ENCODE measurements at places on chromosomes 1 and 21.

- no peak for DNase-seq
These were observed 155.2 kb downstream of the NR5A2 start for GRCh38 chr1:200182701-200183100.

DNA sequence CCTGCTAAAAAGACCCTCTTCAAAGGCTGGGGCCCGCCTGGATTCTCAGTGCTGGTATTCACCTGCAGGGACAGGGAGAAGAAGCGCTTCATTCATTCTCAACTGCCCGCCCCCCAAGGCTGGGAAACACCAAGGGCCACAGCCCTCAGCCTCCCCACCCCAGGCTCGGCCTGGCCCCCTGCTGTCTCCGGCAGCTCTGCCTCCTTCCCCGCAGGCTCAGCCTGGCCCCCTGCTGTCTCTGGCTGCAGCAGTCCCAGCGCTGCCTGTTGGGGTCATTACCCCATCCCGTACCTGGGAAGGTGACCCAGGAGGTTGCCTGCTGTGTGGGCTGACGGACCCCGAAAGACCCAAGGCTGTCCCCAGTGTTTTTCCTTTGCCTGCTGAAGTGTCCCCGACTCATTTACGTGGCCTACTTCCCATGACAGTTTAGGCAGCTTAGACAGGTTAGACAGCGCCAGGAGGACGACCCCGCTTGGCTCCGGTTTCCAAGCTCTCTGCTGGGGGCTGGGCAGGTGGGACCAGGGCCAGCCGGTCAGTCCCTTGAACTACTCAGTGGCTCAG is 22.9 kb upstream of the CLSTN1 start:
- DNase-seq: no peak

GRCh38 chr1:10513199-10513598 is 38.4 kb downstream of the PEX14 start:
- DNase-seq: no peak

GRCh38 chr21:34640858-34641257 is 25.9 kb upstream of the RCAN1 start:
- no peak for DNase-seq

DNA sequence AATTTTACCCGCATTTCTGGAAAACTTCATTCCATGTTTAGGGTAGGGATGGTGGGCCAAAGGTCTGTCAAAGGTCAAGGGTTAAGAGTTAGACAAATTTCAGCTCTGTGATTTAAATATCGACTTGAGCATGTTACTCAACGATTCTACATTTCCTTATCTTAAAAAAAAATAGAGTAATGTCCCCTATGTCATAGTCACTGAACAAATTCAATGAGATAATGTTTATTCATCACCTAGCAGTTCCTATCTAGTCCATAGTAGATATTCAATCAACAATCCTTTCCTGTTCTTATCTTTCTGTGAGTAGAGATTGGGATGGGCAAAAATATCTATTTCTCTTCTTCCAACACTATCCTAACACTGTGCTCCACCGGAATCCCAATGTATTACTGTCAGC is 1.1 kb upstream of the DYNLT5 start:
- DNase-seq: no peak

DNA sequence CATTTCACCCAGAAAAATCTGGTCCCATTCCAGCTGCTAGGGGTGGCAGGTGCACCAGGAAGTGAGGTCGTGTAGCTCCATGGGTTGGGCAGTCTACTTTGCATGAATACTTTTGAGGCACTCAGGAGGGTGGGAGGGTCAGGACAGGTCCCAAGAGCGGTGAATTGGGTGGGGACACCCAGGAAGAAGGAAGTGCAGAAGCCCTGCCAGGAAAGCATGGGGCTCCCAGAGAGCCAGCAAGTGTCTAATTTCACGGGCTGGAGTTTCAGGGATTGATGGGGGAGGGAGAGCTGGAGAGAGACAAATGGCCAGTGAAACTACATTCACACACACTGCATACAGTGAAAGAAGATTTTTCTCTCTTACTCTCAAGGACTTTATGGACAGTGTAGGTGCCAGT is 137.8 kb downstream of the GALNT2 start:
- DNase-seq: no peak

DNA sequence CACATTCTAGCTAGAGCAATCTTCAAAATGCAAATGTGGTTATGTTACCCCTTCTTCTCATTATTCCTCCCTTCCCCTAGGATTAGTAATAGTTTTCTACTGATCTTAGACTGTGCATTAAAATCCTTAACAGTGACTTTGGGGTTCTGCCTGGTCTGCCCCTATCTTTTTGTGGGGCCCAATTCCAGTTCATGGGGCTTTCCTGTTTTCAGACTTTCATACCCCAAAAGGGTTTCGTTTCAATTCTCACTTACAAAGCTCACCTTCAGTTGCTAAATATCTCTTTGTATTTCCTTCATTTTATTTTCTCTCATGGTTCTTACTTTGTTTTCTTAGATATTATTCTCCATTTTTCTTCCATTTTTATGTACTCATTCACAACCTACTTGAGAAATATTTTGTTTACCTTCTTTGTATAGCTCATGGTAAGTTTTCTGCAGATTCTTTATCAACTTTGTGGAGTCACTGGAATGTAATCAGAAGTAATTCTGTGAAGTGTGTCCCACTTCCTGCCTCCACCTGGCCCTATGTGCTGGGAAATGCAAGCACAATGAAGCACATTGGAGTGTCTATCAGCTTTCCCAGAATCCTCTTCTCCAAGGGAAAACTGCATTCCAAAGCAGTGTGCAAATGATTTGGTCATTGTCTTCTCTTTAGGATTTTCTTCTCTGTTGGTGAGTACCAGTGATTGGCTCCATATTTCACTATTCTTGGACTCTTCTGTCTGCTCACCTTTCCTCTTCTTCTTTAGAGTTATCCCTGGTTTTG is 350.2 kb downstream of the ZNF326 start:
- no peak for DNase-seq

DNA sequence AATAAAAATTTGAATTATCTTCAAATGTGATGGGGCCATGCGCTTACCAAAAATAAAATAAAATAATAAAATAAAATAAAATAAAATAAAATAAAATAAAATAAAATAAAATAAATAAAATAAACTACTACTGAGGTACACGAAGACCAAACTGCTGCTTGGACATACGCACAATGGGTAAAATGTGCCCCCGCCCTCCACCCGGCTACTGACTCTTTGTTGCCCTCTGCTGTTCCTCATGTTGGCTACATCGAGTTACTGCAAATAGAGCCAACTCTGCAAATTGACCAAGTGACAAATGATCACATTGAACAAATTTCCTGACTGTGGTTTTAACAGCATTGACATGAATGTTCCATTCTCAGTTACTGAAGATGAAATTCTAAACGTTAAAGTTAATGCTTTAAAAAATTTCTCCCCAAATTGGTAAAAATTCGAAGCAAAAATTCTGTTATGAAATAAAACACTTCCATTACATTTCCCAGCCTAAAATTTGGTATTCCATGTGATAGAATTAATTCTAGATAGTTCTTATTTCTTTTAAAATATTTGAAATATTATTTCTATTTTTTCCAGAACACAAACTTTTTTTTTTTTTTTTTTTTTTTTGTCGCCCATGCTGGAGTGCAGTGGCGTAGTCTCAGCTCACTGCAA is 18.8 kb upstream of the MAP1LC3C start:
- peak; percentile 8 for DNase-seq

DNA sequence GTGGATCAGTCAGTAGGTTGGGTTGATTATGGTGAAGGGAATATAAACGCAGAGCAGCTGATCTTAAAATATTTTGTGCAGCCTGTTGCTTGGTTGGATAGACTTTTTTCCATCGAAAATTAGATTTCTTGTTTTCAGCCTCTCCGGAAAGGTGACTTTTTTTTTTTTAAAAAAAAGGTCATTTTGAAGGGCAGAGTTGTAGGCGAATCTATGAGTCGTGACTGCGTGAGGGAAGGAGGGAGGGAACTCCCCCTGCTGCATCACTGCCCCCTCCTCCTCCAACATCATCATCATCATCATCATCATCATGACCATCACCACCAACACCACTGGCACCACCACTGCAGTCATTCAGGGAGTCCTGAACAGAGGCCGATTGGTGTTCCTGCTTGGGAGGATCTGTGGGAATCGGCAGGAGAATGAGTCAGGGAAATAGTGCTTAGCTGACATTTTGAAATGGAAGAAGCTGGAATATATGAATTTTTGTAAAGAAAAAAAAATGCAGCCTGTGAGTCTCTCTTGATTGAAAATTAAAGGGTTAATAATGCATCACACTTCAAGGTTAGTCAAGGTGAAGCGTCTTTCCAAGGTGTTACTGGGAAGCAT is 1.2 kb downstream of the ATP1B1 start:
- DNase-seq: no peak

GRCh38 chr1:156602557-156602993 is 1.3 kb upstream of the GPATCH4 start:
- DNase-seq: no peak

GRCh38 chr1:193031431-193031830 is 27.7 kb downstream of the UCHL5 start:
- no peak for DNase-seq

DNA sequence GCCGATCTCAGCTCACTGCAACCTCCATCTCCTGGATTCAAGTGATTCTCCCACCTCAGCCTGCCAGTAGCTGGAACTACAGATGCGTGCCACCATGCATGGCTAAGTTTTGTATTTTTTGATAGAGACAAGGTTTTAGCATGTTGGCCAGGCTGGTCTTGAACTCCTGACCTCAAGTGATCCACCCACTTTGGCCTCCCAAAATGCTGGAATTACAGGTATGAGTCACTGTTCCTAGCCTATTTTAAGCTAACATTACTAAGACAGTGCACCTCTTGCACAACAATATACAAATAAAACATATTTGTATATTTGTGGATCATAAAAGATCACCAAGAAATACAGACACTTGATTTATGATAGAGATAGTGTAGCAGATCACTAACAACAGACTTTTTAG is 139.1 kb downstream of the DUSP10 start:
- no peak for DNase-seq

DNA sequence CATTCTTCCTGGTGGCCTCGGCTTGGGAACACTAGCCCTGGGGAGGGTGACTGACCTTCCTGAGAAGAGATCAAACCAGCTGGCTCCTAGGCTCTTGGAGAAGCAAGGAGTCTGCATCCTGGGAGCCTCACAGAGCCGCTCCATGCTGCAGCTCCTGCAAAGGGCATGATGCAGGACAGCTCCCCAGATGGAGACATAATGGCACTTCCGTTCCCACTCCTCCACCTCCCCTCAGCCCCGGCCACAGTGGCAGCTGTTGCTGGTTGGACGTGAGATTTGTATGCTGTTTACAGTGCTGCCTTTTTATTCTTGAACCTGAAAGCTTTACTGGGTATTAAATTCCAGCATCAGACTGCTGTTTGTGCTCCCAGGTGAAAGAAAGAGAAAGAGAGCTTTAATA is 83.7 kb upstream of the CTTNBP2NL start:
- DNase-seq: no peak

GRCh38 chr1:8120693-8121260 is 94.7 kb upstream of the ERRFI1 start:
- DNase-seq: no peak
